ENCODE measurements at places on chromosomes 1 and 21. TPM values are rescaled to one million over a fixed set of nuclear protein-coding genes. Genes with fewer than 3 reads are reported as not detected.

RIMS3 gene
- total RNA-seq: 0.17 TPM

ARHGEF19 gene
- 2.0 TPM for total RNA-seq

C4BPA gene
- total RNA-seq: not detected

GPR89B gene
- total RNA-seq: 16.0 TPM

DHCR24 gene
- total RNA-seq: 53.3 TPM

CSDE1 gene
- total RNA-seq: 978 TPM

ESRRG gene
- under 0.01 TPM for total RNA-seq

TNFRSF18 gene
- 0.34 TPM for total RNA-seq

ALPL gene
- total RNA-seq: under 0.01 TPM

RWDD3 gene
- total RNA-seq: 17.0 TPM

HSD11B1 gene
- total RNA-seq: 35.0 TPM

RGS4 gene
- total RNA-seq: 2.7 TPM

OPTC gene
- total RNA-seq: not detected

PLA2G2F gene
- total RNA-seq: not detected

PDE9A gene
- total RNA-seq: not detected

GJA9 gene
- not detected for total RNA-seq

PDIK1L gene
- total RNA-seq: 3.4 TPM

PCAT6 gene
- 0.16 TPM for total RNA-seq

CRP gene
- not detected for total RNA-seq

SLC6A9 gene
- 2.4 TPM for total RNA-seq

PYHIN1 gene
- not detected for total RNA-seq

MTARC2 gene
- total RNA-seq: 2.4 TPM

PRAMEF20 gene
- not detected for total RNA-seq

THEM5 gene
- total RNA-seq: not detected

PLPPR4 gene
- 0.17 TPM for total RNA-seq

All from bronchial smooth muscle cell (primary cell).